ENCODE measurements at places on chromosomes 16 and 17.

GRCh38 chr17:10797476-10798328 is 6.2 kb downstream of the TMEM238L start:
- DNase-seq: no peak

GRCh38 chr17:3792481-3792880 is 8.5 kb downstream of the ITGAE start:
- no peak for DNase-seq

DNA sequence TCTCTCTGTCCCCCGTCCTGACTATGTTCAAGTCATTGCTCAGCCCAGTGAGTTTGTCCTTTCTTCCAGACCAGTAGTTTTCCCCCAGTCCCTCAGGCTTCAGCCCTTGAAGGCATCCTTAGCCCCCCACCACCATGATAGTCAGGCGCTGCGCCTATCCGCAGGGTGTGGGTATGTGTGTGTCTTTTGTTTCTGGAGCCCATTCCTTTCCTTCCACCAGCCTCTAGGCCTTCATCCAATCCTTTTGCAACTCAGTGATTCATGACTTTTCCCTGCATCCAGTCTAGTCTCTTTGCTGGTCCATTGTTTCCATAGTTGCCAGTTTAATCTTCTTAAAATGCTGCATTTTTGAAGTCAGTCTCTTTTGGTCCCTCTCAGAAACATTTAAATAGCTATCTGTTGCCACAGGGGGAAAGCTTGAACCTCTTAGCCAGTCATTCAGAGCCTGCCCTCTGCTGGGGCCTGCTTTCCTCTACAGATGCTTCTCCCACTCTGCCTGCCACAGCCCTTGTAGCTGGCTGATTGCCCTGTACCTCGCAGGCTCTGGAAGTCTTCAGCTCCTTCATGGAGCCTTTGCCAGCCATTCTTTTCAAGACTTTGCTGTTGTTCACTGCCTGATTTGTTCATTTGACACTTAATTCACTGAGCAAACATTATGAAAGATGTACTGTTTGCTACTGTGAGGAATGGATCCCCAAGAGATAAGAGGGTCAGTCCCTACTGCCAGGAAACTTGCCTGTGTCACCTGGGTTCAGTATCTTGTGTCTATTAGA is 55.9 kb upstream of the ADCY7 start:
- peak; percentile 76 for DNase-seq

DNA sequence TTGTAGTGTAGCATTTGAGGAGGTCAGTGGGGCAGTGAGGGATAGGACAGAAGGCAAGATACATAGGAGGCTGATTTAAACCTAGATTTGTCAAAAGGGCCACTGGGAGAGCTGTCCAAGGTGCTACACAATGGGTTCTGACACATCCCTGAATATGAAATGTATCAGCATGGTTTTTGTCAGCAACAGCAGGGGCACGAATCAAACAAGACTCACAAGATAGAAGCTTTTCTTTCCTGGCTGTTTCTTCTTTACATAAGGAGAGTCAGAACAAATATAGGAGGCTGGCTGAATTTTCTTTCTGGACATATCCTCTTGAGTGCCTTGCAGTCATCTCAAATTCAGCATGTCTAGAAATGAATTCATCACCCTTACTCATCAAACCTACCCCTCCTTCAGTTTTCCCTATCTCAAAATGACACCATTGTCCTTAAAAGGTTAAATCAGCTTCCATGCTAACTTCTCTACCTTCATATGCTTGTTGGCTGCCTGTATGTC is 130.5 kb downstream of the NPIPB5 start:
- no peak for DNase-seq

- DNase-seq: no peak
Measured at GRCh38 chr17:62855156-62855555, 47.0 kb upstream of the MARCHF10 start.

DNA sequence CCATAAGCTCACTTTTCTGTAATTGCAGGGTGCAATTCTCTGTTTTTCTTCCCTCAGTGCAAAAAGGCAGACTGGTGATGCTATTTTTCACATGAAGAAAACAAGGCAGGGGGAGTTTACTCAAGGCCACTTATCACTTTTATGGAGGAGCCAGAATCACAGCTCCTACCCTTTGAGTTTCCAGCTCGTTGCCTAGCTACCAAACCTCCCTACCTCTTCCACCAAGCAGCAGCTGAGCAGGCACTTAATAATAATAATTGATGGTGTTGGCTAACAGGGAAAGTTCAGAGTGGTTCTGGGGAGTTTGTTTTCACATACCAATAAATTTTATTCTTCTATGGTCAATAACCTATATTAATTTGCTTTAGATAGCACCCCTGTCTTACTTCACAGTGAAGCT is 31.9 kb upstream of the MPHOSPH6 start:
- DNase-seq: no peak

All from hematopoietic multipotent progenitor cell treated with erythropoietin and hydrocortisone succinate and interleukin-3 and kit ligand, for 17 days (in vitro differentiated cells).